ENCODE measurements at places on chromosomes 6 and 20. TPM values are rescaled to one million over a fixed set of nuclear protein-coding genes. Genes with fewer than 3 reads are reported as not detected.

The DEFB132 gene
- not detected for total RNA-seq

The DSP gene
- 9.2 TPM for total RNA-seq

The BPI gene
- total RNA-seq = not detected

The FHL5 gene
- total RNA-seq = not detected

The HUS1B gene
- total RNA-seq = 1.7 TPM

The OPRL1 gene
- total RNA-seq = 3.0 TPM

The MEI4 gene
- total RNA-seq = not detected

The SIRPG gene
- total RNA-seq = not detected

The NKX2-4 gene
- not detected for total RNA-seq

The ZSCAN23 gene
- 7.4 TPM for total RNA-seq

The OPN5 gene
- total RNA-seq = not detected

The BTN1A1 gene
- not detected for total RNA-seq

The ABCF1 gene
- total RNA-seq = 35.9 TPM

The RAET1L gene
- total RNA-seq = not detected

The SEMG1 gene
- total RNA-seq = not detected

The ARMH2 gene
- not detected for total RNA-seq

The IL17F gene
- total RNA-seq = not detected

The TMX4 gene
- total RNA-seq = 39.8 TPM

The SLC26A8 gene
- total RNA-seq = not detected

The KCNK5 gene
- total RNA-seq = not detected
